Pons (tissue), 1 donor: ENCODE measurements at places on chromosomes 2 and 18.

- DNase-seq, result no peak
These were observed 103.2 kb upstream of the SMIM21 start for GRCh38 chr18:75530566-75531211.

- DNase-seq, result no peak
These were observed 398.1 kb downstream of the TNS1 start for GRCh38 chr2:217604527-217605194.

DNA sequence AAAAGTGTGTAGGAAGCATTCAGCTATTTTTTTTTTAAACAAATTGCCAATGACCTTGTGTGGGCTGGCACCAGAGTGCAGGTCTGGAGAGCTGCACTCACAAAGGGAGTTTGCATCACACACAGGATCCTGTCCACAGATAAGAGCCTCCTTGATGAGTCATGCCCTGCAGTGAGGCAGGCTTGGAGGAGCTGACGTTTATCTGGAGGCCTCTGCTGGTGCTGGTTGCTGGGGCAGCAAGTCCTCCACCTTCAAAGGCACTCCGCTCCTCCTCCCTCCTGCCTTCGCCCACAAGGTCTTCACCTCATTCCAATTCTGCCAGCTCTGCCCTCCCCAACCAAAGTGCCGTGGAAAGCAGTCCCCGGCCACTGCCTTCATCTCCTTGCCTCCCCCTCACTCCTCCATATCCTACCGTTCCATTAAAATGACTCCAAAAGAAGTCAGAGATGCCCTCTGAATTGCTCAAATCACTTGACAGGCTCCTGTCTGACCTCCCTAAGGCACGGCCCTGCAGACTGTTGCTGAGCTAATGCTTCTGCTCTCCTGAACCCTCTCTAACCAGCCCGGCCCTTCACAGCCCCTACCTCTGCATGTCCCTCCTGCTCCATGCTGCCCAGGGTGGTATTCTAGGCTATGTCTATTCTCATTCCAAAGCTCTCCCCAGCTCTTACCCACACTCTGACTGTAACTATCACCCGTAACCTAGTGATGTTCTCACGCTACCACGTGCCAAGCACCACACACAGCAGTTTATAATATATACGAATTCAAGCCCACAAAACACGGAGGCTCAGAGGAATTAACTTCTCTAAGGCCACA is 30.9 kb downstream of the LONRF2 start:
- DNase-seq, result peak; percentile 37

GRCh38 chr2:18559531-18560030 is 872 bp downstream of the RDH14 start:
- peak; percentile 8 for DNase-seq

- peak; percentile 48 for DNase-seq
These were observed 188.3 kb downstream of the GBX2 start for GRCh38 chr2:235979753-235980435.

GRCh38 chr2:29844713-29845326 is 76.6 kb downstream of the ALK start:
- no peak for DNase-seq

DNA sequence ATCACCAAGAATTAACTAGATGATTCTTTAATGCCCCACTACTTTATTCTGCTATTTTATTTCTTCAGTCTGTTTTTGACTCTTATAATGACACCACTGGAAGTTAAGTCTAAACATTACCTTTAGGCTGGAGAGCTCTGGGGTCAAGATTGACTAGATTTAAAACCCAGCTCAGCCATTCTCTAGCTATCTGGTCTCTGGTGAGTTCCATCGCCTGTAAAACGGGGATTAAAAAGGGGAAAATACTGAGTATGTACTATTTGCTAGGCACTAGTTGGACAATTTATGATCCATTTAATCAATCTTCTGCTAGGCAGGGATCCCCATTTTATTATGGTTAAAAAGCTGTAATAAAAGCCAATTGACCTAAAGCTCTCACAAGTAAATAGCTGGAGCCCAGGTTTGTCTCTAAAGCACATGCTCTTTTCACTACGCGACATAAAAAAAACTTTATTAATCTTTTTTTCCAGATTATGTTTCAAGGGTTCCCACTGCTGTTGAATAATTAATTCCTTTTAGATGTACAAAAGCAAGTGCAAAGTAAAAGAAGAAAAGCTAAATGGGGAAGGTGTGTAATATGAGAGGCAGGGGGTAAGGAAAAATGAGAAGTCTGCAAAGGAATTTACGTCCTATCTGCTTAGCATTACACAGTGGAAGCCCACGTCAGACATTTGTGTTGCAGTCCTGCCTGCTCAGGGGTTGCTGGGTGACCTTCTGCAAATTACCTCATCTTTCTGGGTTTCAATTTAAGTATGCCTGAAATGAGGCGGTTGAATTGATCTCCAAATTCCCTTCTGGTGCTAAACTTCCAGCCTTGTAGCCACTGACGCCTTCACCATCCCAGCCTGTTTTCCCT is 918 bp upstream of the NABP1 start:
- DNase-seq, result peak; percentile 66

- peak; percentile 3 for DNase-seq
These were observed 52.9 kb downstream of the REL start for GRCh38 chr2:60934165-60934722.

GRCh38 chr2:237236188-237236587 is 150.5 kb downstream of the COPS8 start:
- DNase-seq, result no peak

DNA sequence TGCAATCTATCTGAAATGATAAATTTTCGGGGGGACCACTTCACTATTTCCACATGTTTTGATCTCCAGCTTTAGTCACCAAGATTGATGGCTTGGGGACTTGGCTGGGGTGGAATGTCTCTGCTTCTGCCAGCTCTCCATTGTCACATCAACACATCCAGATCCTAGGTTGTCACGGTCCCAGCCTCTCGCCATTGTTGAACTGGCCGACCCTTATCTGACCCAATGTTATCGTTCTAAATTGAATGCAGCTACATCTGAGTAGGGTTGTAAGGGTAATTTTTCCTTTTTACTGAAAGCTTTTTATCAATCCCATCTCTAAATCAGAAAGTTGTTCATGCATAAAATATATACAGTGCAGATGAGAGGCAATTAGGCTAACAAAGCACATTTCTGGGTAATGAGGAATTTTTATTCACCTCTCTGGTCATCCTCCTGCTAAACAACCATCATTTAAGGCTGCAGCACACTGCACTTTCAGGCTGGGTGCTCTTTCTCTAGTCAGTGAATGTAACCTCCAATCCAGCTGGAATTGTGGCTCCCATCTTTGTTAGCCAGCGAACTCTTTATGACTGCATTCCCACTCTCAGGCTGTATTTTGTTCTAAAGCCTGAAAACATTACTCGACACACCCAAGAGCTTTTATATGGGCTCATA is 128.2 kb downstream of the COL4A4 start:
- DNase-seq, result no peak

- no peak for DNase-seq
These were observed 121.3 kb downstream of the CDC42EP3 start for GRCh38 chr2:37550190-37550589.

- no peak for DNase-seq
These were observed 21.6 kb downstream of the TMEM18 start for GRCh38 chr2:655626-656025.

DNA sequence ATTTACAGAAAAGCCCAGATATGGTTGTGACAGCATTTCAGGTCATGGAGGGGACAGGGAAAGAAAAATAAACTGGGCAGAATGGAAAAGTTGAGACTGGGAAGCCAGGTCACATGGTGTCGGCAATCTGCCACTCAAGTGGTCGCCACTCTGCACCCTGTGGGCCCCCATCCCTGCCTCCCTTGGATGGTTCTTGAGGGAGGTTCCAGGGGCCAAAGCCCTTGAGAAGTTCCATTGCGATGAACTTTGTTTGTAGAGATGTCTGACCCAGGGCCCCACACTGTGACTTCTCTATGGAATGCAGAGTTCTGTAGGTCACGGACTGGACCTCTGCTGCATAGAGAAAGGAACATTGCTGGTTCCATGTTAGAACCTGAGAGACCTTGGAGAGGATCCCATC is 105.7 kb upstream of the SLC14A2 start:
- DNase-seq, result no peak

DNA sequence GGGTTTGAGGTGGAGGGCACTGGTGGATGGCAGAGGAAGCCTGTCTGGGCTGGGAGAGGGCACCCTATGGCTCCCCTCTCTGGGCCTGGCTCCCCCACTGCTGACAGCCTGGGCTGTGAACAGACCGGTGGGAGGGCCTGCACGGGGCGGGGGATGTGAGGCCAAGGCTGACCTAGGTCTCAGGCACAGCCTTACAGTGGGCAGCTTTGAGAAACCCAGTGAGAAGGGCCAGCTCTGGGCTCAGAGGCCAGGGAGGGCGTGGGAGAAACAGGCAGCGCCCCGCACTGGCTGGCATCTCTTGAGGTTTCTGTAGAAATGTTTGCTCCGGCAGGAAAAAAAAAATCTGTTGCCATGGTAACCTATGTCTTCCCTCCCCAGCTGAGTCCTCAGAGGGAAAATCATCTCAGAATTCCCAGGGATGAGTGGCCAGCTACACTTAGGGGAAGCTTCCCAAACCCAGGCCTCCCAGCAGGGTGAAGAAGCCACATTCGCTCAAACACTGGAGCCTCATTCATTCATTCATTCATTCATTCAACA is 71.7 kb upstream of the TAF1B start:
- peak; percentile 57 for DNase-seq

DNA sequence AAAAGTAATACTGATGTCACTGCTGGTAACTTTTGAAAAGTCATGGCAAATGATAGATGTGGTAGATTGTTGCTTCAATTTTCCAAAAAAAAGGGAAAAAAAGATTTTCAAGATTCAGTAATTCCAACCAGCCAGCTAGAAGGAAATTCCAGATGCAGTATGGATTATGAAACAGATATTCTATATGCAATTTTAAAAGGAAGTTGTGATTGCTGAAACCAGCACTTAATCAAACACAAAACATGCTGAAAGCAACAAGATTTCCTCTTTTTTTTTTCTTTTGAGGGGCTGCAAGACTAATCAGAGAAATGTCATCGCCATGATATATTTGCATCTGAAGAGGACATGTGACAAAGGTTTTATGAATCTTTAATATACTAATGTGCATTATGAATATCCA is 5.1 kb upstream of the HNMT start:
- no peak for DNase-seq

DNA sequence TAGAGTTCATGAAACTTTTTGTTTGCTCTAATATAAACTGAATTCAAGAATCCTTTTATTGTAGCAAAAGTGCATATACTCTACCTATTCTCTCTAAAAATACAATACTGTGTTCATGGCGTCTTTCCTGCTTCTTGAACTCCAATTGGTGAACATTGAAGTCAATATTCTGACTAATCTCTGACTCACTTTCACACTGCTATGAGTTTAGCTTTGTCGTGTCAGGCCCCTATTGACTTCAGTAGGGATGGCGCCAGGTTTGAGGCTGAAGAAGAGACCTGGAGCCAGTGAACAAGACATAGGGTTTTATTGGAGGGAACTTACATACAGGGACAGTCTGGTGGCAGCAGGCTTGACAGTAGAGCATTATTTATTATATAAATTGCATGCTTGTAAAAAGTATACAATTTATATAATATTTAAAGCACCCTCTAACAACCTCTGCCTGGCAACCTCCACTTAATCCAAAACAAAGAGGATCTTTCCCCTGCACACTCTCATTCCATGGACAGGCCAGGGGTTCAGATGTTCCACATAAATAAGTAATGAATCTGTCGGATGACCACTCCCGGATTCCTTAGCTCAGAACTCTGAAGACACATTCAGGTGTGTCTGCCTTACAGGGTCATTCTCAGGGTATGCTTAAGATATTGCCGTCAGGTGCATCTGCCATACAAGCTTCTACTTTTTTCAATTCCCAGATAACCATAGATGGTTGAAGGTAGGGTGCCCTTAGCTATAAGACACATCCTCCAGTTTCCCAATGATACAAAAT is 141.0 kb downstream of the CERS6 start:
- no peak for DNase-seq

GRCh38 chr2:70565039-70565731 is 11.6 kb upstream of the TGFA start:
- DNase-seq, result peak; percentile 96

DNA sequence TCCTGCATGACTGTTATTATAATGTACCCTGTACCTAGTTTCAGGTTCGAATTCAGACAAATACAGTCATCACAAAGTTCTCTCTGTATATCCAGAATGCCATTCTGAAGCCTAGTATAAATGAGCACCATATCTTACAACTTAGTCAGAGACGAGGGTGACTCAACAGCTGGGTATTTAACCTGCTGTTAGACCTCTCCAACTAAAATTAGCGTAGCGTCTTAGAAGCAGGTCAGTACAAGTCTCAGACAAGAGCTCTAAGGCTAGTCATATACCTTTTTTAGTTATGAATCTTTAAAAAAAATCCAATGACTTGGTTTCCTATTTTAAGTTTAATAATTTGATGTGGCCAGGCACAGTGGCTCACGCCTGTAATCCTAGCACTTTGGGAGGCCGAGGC is 74.1 kb downstream of the CABYR start:
- DNase-seq, result no peak

DNA sequence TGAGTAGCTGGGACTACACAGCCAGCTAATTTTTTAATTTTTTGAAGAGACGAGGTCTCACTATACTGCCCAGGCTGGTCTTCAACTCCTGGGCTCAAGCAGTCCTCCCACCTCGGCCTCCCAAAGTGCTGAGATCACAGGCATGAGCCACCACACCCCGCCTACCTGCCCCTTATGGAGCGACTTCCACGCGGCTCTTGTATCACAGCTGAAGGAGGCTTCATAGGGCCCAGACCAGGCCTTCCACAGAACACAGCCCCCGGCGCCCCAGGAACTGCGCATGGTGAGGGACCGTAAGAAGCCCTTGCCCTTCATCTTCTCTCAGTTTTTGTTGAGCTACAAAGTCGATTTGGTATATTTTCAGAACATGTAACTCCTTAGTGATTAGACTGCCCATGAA is 220.3 kb downstream of the KLHL29 start:
- no peak for DNase-seq
